ENCODE measurements at places on chromosomes 16 and 17.

DNA sequence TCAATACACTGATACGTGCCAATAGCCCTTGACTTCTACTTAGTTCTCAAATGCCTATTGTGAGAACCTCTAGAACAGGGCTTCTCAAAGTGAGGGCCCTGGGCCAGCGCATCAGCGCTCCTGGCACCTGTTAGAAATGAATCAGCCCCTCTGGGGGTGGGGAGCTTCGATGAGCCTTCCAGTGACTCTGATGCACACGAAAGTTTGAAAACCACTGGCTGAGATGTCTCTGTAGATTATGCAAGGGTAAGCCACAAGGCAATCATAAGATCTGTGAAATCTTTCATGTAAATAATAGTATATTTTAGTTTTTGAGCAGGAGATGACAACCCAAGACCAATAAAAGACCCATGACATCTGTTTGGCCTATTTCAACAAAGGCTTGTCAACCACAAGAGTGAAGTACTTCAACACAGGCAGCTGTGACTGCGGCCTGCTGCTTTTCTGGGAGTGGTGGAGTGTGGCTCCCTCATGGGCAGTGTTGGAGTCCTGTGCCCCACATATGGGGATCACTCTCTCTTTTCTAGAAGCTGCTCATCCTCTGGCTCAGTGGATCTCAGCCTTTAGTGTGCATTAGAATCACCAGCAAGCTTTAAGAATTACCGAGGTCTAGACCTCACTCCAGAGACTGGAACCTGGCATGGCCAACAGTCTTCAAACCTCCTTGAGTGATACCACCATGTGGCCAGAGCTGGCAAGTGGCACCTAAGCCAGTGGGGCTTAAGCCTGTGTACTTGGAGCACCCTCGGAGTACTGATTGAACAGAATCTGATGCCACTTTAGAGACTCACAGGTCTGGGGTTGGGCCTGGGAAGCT lies 5.8 kb downstream of the MTHFSD start:
- DNase-seq = no peak

GRCh38 chr17:27993723-27994310 lies 48.7 kb upstream of the NLK start:
- DNase-seq = no peak

DNA sequence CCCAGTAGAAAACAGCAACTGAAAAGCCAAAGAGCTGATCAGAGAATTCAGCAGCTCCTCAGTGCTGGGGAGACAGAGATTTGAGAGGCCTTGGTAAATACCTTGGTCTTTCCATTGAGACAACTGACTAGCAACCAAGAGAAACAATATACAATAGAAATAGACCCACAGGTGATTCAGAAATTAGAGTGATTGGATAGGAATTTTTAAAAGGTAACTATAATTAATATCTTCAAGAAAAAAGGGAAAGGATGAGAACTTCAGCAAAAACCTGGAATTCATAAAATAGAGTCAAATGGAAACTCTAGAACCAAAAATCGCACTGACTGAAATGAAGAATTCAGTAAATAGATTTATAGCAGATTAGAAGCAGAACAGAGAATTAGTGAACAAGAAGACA lies 32.5 kb upstream of the ITGAX start:
- DNase-seq = no peak

DNA sequence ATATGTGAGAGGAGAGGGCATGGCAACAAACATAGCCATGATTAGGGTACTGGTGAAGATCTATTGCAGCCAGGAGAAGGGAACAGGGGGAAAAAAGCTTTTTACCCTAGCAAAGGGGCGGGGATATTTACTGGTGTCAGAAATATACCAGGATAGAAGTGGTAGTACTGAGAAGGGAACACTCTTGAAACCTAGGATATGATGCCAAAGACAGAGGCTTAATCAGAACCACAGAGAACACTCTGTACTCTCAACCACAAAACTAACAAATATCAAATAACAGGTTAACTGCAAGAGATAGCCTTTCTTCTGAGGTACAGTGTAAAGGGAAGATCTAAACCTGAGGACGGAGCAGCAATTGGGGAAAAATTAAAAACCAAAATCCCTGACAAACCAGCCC lies 112.2 kb downstream of the KIF2B start:
- no peak for DNase-seq

- no peak for DNase-seq
These were observed 104.7 kb downstream of the LITAF start for GRCh38 chr16:11481987-11482386.

DNA sequence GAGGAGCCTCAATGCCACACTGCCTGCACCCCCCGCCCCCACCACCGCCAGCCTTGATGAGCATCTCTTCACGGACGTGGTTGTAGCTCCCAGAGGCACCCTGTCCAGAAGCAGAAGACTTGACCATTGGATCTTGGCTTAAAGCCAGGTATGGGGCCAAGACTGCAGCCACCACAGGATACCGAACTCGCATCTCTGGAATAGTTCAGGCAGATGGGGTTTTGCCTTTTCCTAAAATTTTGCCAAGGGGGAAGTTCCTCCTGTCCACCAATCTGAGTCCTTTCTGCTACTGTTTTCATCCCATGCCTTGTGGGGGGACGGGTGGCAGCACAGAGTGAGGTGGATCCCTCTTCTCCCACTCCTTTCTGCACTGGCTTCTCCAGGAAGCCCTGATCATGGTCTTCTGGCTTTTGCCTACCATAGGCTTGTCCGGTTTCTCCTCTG lies 939 bp downstream of the CORO6 start:
- DNase-seq = no peak

- DNase-seq = no peak
These were observed 165.1 kb downstream of the PHKB start for GRCh38 chr16:47626246-47626645.

GRCh38 chr17:15309236-15309635 lies 32.2 kb downstream of the TEKT3 start:
- DNase-seq = no peak

DNA sequence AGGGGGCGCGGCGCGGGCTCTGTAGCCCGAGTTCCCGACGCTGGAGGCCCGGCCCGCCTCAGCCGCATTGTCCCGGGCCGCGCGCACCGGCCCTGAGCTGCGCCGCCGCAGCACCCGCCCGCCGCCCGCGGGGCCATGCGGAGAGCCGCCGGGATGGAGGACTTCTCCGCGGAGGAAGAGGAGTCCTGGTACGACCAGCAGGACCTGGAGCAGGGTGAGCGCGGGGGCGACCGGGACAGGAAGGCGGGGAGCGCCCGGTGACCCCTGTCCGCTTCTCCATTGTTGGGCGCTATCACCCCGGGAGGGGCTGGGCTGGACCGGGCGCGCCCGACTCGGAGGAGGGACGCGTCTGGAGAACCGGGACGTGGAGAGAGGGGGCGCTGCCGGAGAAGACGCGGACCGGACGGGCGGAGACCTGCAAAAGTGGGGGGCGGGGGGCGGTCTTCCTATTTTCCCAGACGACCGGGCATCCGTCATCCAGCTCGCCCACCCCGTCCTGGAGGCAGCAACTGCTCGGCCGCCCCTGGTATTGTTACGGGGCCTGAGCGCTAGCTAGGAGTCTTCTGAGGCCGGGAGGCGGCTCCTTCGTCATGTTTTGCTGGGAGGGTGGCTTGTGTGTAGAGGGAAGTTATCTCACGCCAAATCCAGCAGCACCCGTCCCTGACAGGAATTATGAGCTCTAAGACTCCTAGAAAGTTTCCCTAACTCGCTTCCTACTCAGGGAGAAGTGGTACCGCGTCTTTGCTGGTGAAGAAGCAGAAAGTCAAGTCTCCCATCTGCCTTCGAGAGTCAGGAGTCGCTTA lies 678 bp downstream of the CDR2L start:
- peak; percentile 94 for DNase-seq

DNA sequence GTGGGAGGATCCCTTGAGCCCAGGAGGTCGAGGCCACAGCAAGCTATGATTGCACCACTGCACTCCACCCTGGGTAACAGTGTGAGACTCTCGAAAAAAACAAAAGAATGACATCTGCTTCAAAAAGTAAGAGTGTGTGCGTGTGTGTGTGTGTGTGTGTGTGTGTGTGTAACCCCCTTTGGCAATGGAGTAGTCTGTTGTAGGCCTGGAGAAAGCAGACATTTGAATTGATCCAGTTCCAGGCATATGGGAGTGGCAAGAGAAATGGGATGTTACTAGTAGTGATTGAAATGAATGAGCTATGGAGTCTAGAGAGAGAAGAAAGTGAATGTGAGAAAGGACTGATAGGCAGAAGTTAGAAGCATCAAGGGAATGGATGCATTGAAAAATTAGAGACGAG lies 9.9 kb downstream of the CASC3 start:
- DNase-seq = no peak
